ENCODE measurements at places on chromosomes 13 and 19.

DNA sequence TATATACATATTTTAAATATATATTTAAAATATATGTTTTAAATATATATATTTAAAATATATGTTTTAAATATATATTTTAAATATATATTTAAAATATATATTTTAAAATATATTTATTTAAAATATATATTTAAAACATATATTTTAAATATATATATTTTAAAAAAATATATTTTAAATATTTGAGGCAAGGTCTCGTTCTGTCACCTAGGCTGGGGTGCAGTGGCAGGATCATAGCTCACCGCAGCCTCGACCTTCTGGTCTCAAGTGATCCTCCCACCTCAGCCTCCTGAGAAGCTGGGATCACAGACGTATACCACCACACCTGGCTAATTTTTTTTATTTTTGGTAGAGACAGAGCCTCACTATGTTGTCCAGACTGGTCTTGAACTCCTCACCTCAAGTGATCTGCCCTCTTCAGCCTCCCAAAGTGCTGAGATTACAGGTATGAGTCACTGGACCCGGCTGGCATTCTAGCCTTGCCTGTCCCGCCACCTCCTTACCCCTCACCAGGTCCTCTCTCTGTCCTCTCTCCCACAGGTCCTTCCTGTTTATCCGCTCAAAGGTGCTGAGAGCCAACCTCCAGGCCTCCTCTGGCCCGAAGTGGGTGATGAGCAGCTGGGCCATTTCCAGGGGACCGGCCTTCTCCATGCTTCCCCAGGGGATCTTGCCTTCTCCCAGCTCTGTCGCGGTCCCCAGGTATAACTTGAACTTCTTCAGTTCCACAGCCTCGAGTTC lies 564 bp downstream of the NLRP12 start:
- DNase-seq: no peak

- DNase-seq: no peak
Measured at GRCh38 chr19:17873786-17874757, 2.3 kb downstream of the SLC5A5 start.

- DNase-seq: no peak
Measured at GRCh38 chr19:50198431-50199258, 4.8 kb upstream of the MYH14 start.

DNA sequence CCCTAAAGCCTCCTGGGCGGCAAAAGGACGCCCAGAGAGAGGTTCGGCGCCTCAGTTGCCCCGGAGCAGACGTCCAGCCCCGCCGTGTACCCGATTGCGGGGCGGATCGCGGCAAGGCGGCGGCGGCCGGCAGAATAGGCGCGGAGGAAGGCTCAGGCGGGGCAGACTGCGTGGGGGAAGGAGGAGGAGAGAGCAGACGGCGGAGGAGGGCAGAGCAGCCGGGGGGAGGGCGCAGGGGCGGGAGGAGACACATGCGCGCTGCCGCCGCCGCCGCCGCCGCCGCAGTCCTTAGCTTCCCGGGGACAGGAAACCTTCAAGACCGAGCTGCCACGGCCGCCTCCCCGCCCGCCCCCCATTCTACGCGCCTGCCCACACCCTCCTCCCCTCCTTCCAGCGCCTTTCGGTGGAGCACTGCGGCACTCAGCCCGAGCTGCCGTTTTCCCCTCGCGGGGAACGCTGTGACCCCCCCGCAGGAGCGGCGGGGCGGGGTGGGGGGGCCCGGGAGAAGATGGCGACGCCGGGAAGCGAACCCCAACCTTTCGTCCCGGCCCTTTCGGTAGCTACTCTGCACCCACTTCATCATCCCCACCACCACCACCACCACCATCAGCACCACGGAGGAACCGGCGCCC lies at the start of gene LRCH1:
Gene LRCH1 (plus strand): TSS at position 282 of the 632 bp plus-strand sequence. CDS start 227 bp downstream, at position 509.
- DNase-seq: peak; percentile 93

DNA sequence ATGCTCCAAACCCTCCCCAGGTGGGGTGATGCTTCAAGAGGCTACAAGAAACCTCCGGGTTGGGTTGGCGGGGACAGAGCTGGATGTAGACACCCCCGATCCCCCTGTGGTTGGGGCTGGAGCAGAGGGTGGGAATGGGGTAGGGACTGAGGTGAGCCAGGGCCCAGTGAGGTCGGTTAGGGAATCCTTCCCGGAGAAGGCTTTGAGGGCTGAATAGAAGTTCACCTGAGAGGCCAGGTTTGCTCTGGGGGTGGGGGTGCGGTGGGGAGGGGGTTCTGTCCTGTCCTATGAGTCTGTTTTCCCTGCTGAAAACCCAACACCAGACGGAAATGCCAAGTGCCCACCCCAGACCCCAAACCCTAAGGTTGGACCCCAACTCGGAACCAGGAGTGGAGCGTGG lies 69.1 kb downstream of the CELF5 start:
- no peak for DNase-seq

- DNase-seq: no peak
Measured at GRCh38 chr13:113926951-113927660, 46.8 kb downstream of the C13orf46 start.

DNA sequence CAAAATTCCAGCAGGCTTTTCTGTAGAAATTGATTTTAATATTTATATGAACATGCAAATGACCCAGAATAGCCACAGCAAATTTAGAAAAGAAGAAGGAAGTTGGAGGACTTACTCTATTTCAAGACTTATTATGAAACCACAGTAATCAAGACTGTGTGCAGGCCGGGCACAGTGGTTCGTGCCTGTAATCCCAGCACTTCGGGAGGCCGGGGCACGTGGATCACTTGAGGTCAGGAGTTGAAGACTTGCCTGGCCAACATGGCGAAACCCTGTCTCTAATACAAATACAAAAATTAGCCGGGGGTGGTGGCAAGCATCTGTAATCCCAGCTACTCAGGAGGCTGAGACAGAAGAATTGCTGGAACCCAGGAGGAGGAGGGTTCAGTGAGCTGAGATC lies 6.0 kb upstream of the FFAR2 start:
- no peak for DNase-seq

DNA sequence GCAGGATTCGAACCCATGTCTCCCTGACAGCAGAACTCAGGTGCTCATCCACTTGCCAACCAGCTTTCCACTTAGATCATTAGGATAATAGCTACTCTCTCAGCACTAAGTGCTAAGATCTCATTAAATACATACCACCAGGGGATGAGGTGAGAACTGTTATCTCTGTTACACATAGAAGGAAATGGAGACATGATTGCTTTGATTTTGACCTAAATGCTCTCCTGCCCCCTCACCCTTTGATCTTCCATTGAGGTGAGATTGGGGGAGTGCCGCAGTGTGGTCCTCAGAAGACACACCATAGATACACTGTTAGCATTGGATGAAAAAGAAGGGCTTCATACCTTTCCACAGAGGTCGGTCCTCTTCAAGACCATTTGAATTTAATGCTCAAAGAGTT lies 38.9 kb upstream of the NPAS1 start:
- DNase-seq: no peak

- no peak for DNase-seq
Measured at GRCh38 chr13:43268632-43269031, 245.2 kb downstream of the DNAJC15 start.

DNA sequence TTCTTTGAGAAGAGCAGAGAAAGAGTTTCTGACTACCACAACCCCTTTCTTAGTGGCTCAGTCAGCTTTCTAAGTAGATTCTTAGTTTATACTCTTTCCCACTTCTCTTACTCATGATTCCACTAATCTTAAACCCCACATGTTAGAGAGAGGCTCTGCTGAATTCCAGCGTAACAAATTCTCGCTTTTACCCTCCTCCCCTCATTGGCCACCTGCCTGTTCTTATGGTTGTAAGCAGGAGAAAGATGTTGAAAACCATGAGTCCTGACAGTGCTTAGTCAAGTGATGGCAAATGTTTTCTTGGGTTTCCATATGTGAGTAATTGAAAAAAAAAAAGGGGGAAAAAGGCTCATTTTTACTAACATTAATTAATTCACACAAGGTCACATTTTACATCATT lies 125.9 kb downstream of the ZDHHC20 start:
- no peak for DNase-seq

DNA sequence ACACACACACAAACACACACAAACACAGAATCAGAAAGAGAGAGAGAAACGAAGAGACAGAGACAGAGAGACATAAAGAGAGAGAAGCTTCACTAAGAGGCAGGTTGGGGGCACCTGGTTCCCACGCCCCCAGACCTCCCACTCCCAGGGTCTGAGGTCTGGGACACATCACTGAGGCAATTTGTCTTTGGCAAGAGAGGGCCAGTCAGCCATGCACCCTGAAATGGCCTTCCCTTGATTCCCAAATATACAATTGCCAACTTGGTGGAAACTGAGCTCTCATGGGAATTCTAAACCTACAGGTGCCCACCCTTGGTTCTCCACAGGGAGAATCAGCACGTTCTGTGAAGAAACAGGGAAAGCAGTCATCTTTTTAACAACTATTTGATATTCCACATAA lies 79.5 kb downstream of the COL4A1 start:
- DNase-seq: no peak

DNA sequence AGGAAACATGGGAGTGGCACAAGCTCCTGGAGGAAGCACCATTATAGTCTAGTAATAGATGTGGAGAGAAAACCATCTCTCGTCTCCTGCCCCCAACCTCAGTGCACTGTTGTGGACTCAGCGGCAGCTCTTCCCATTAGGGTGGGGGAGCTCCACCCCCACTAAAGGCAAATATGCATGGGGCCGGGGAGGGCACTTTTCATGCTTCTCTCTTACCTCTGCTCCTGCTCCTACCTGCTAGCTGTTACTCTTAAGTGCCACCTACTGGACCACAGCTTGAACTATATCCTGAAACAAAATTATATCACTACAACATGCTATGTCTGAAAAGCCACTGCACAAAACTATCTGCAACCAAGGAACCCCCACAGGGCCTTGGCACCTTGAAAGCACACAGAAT lies 112.6 kb upstream of the DACH1 start:
- DNase-seq: no peak

- no peak for DNase-seq
Measured at GRCh38 chr13:77853703-77854102, 64.9 kb downstream of the EDNRB start.

GRCh38 chr19:30090476-30090875 lies 148.4 kb downstream of the URI1 start:
- DNase-seq: no peak

DNA sequence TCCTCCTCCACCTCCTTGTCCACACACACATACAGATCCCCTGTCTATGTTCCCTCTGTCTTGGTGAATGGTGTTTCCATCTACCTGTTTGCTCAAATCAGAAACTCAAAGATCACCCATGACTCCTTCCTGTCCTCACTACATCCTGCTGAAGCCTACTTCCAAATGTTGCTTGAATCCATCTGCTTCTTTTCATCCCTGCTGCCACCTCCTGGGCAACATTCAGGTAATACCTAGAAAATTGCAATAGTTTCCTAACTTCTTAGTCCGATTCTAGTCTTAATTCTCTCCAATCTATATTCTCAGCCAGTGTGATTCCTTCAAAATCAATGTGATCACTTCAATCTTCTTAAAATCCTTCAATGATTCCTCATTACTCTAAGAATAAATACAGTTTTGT lies 155.5 kb upstream of the STARD13 start:
- peak; percentile 38 for DNase-seq

- peak; percentile 30 for DNase-seq
Measured at GRCh38 chr19:4555657-4556561, 3.6 kb downstream of the SEMA6B start.

DNA sequence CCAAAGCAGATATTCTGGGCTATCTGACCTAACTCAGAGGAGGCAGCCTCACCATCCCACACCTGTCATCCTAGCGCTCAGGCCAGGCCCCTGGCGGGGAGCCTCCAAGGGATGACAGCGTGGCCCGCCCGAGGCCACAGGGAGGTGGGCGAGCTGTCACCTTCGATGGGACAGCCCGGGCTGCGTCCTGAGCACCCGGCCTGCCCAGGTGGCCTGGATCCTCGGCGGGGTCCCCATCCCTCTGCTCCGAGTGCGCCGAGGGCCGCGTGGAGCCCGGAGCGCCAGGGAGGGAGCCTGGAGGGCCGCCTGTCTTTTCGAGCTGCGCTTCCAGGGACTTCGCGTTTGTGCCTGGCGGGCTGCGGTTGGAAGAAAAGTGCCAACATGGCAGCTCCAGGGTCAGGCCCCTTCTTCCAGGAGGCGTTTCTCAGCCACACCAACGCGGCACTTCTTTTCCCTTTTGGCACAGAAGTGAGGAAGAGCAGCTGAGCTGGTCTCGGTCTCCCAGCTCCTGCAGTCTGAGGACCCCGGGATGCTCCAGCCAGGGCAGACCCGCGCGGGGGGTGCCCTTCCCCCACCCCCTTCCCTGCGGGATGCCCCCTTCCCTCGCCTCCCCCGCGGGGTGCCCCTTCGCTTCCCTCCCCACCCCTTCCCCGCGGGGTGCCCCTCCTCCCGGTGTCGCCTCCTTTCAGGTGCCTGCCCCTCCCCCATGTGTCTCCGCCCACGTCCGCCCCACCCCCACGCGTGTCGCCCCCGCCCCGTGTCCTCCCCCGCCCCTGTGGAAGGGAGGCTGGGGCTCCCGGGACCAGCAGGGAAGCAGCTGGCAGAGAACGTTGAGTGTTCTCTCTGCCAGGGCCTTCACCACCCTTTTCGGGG lies 42.3 kb downstream of the GJA3 start:
- DNase-seq: peak; percentile 47

DNA sequence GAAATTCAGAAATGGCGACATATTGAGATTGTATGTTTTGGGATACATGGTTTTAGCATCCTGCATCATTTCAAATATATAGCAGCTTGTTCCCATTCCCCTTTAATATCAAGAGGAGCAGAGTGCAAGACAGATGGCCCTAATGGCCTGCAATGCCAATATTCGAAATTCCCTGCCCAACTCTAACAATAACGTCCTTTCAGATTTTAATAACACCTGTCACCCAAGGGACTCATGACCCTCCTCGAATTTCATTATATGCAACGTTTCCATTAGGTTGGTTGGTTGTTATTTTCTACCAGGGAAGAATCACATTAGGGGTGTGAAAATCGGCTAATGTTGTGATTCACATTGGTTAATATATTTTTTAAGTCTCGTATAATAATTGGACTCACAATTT lies 170.0 kb downstream of the TNFSF13B start:
- DNase-seq: no peak

GRCh38 chr13:24182703-24183081 lies 22.2 kb downstream of the SPATA13 start:
- DNase-seq: no peak

- no peak for DNase-seq
Measured at GRCh38 chr13:78102741-78103140, 184.1 kb upstream of the EDNRB start.

Data from EL (cell line).